RWPE1 (cell line): ENCODE measurements at places on chromosomes 12 and 14.

DNA sequence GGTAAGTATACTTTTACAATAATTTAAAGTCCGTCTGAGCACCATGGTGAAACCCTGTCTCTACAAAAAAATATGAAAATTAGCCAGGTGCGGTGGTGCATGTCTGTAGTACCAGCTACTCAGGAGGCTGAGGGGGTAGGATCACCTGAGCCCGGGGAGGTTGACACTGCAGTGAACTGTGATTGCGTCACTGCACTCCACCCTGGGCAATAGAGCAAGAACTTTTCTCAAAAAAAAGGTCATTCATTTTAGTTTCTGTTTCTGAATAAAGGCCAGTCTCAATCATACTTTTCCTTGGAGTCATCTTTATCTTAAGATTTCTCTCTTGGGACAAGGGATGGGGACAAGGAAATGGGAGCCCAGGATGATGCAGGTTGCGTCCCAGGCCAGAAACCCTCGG lies 12.9 kb downstream of the ANKRD13A start:
- DNase-seq: no peak

DNA sequence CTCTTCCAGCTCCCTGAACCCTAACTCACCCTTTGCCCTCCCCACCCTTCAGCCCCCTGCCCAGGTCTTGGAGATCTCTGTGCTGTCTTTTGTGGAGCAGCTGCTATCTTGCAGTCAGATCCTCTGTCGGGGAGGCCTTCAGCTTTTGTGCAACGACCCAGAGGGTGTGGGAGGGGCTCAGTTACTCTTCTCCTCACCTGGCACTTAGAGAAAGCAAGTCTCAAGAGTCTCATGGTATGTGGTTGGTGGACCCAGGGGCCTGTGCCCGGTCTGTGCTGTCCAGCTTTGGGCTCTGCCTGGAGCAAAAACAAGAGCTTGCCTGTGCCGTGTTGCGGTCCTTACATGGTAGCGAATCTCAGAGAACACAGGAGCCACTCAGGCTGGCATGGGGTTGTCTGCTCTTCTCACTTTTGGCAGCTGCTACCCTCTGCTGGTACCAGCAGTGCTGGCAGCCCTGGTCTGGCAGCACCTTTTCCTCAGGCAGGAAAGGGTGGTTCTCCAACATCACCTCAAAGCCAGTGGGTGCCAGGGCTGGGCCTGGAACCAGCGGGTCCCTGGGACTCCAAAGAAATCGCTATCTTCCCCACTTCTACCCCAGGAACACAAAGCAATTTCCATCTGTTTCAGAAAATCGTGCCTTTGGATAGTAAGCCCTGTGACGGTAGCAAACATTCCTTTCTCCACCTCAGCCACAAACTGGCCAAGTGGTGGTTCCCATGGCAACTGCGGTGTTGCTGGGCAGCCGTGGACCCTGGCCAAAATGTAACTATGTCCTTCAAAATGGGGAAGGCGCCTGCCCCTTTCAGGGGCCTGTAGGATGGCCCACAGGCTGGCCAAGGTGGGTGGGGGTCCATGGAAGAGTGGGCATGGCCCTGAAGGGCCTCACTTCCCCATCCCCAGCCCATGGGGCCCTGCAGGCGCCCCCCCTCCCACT lies 90.0 kb downstream of the RIN3 start:
- peak; percentile 30 for DNase-seq

- no peak for DNase-seq
Measured at GRCh38 chr12:30989754-30990153, 63.2 kb downstream of the TSPAN11 start.

DNA sequence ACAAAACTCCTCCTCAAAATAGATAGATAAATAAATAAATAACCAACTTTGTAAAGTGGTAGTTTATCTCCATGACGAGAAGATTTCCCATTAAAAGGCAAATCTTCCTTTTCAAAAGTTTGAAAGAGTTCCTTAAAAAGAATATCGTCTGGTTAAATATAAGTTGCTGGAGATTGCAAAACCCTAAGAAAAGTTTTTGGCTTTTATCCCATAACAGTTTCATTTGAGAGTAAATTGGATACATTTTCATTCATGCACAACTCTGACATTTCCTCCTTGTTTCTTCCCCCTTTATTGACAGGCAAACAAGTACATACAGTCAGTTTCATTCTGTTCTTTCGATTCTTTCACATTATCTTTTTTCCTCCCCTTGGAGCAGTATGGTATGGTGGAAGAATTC lies 45.4 kb upstream of the BTG1 start:
- no peak for DNase-seq

DNA sequence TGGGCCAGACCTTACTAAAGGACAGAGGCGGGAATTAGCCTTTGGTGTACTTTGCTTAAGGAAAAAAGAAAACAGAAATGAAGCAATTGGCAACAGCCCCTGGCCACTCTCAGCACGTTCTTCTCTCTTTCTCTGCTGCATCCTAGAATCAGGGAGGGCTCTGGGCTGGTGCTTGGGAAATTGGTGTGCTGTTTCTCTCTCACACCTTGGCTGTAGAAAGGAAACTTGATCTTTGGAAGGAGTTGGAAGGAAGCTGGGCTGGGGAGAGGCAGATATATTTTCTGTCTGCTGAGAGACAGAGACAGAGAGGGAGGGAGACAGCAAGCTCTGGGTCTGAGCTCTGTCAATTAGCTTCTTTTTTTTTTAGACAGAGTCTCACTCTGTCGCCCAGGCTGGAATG lies 27.4 kb downstream of the NOS1 start:
- no peak for DNase-seq

- DNase-seq: no peak
Measured at GRCh38 chr12:109686523-109686922, 27.1 kb upstream of the FAM222A start.

GRCh38 chr14:83908419-83908818 lies 1621.5 kb upstream of the FLRT2 start:
- no peak for DNase-seq

- DNase-seq: peak; percentile 87
Measured at GRCh38 chr12:12891080-12891880, at the start of gene GPRC5A. Gene GPRC5A (plus strand): TSS chr12:12891562. CDS start chr12:12908250, 16,688 bp downstream.

DNA sequence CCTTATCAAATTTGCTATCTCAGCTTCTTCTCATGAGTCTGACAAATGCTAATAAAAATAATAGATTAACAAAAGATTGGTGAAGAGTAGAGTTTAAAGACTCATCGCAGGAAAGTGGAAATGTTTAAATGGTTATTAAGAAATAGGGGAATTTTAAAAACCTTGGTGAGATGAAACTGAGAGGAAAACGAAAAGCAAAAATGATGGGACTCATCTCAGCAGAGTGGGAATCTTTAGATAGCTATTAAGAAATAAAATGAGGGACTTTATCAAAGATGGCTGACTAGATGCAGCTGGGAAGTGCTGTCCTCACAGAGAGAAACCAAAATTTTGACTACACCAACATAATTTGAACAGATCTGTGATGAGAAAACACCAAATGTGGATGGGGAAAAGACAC lies 79.2 kb upstream of the CD163 start:
- no peak for DNase-seq

- no peak for DNase-seq
Measured at GRCh38 chr12:56188778-56189098, 545 bp downstream of the SMARCC2 start.

DNA sequence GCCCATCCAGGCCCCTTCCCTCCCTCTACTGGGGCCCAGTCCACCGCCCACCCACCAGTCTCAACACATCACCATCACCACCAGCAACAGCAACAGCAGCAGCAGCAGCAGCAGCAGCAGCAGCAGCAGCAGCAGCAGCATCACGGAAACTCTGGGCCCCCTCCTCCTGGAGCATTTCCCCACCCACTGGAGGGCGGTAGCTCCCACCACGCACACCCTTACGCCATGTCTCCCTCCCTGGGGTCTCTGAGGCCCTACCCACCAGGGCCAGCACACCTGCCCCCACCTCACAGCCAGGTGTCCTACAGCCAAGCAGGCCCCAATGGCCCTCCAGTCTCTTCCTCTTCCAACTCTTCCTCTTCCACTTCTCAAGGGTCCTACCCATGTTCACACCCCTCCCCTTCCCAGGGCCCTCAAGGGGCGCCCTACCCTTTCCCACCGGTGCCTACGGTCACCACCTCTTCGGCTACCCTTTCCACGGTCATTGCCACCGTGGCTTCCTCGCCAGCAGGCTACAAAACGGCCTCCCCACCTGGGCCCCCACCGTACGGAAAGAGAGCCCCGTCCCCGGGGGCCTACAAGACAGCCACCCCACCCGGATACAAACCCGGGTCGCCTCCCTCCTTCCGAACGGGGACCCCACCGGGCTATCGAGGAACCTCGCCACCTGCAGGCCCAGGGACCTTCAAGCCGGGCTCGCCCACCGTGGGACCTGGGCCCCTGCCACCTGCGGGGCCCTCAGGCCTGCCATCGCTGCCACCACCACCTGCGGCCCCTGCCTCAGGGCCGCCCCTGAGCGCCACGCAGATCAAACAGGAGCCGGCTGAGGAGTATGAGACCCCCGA lies 6.8 kb upstream of the RNU7-1 start:
- no peak for DNase-seq

DNA sequence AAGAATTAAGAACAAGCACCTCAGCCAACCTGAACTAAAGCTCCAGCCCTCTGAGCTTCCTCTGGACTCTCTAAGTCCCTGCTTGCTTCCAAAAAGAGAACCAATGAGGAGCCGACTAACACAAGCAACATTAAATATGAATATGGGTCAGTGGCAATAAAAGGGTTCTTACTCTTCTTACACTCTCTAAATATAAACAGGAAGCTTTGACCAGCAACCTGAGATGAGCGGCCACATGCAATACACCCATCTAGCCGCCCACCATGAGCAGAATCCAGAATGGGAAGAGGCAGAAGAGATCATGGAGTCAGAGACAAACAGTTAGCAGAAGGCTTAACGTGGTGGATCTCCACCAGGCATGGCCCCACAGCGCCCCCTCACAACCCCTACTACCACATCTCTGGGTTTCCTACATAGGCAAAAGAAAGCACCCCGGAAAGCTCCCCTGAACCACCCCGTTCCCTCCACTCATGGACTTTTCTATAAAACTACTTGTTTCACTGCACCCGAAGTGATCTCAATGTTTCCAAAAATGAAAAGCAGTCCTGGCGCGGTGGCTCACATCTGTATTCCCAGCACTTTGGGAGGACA lies 59.4 kb downstream of the TTC7B start:
- DNase-seq: no peak

DNA sequence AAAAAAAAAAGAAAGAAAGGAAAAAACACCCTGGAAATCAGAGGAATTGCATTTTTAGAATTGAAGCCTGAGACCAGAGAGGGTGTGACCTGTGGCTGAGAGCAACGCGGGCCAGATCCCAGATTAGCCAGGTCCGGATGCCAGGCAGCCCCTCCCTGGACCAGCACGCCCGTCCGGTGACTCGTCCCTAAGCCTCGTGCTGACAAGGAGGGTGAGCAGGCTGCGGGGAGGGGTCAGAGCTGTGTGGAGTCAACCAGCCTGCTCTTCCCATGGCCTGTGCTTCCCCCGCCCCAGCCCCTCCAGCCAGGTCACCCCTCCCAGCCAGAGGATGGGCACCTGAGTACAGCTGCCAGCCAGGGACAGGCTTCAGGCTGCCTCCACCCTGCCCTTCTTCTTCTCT lies 4.2 kb upstream of the KLC1 start:
- peak; percentile 81 for DNase-seq

- no peak for DNase-seq
Measured at GRCh38 chr14:35285168-35286002, 6.8 kb upstream of the PSMA6 start.

DNA sequence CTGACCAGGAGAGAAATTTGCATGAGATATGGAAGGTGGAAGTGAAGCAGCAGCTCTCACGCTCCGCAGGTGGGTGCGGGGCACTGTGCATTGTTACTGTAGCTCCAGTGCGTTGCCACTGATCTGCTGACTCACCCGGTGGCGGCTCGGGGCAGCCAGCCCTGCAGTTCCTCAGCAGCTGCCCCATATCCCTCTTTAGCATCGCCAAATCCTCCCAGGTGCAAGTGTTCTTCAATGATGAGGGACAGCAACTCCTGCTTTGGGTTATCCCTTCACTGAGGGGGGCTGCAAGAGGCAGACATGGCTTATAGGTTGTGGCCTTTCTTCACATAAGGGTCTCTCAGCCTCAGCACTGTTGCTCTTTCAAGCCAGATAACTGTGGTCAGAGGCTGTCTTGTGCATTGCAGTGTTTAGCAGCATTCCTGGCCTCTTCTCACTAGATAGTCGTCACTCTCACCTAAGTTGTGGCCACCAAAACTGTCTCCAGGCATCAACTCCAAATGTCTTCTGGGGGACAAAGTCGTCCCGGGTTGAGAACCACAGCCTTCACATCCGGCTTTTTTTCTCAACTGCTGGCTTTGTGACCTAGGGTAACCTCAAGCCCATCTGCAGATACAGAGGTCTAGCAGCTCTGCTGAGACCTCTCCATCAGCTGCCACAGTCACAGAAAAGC lies 180.8 kb downstream of the EFCAB11 start:
- DNase-seq: peak; percentile 34

GRCh38 chr12:106647793-106648514 lies 65.2 kb downstream of the RFX4 start:
- DNase-seq: no peak

DNA sequence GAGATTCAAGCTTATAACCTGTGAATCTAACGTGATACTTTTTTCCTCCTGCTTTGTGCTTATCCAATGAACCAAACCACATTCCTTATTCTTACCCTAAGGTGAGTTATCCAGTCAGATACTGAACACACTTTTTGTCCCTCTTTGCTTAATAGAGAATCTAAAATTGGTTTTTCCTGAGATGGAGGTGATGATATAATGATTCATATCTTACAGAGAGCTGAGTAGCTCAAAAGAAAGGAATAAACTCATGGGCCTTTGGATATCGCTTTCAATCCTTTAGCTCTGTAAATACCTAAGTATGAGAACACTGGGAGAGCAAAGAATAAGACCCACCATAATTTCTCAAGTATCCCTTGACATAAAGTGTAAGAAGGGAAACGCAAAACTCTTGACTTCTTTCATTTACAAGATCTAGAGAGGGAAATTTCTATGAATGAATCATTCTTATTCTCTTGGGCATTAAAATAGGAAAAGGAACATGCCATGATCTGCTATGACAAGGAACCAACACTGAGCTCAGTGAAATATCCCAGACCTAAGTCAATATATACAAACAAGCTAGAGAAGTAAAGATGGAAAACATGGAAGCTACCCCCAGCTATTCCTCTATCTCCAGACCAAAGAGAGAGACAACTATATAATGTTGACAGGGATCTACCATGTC lies 81.8 kb upstream of the STAC3 start:
- DNase-seq: no peak

DNA sequence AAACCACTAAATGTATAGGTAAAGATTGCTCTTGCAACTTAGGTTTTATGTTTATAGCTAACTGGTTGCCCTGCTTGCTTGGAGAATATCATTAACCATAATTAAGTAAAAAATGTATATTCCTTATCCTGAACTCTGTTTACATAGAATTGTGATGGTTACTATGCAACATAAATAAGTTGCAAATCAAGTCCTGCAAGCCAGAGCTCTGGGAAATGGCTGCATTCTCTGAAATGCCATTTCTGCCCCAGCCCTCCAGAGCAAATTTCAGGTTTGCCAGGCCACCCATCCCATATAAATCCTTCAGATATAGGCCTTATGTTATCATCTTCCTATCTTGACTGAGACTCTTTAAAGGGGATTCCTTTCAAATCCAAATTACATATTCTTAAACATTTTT lies 118.4 kb upstream of the MYF6 start:
- no peak for DNase-seq

- peak; percentile 69 for DNase-seq
Measured at GRCh38 chr14:96038920-96039632, at the start of gene C14orf132. Gene C14orf132 (plus strand): TSS chr14:96039362. CDS start chr14:96039501, 139 bp downstream.
